Amniotic stem cell (primary cell): ENCODE measurements at places on chromosomes 12 and 14.

DNA sequence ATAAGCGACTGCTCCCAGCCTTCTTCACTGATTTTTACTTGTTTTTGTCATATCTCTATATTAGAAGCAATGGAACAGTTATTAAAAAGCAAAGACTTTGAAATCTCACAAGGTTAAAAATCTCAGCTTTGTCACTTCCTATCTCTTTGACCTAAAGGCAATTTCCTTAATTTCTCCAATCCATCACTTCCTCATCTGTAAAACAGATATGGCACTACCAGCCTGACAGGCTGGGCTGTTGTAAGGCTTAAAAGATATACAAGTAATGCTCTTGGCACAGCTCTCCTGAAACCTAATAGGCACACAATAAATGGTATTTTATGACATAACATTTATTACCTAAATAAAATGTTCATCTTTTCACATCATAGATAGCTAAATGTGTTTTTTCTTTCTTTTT is 25.6 kb downstream of the ATXN2 start:
- DNase-seq = no peak

DNA sequence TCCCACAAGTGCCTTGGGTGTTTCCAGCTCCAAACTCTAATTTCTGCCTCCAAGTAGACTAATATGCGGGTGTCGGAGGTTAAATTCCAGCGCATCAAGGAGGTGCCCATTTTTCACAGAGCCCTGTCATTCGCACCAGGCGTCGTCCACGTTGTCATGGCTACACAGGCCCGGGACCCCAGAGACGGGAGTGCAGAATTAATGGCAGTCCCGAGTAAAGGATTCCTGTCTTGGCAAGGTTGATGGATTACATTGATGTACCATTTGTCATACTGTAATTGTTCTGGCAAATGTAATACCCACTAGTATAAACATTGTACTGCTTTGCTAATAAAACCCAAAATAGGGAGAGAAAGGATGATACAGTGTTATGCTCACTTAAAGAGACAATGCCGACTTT is 222.9 kb upstream of the MYL2 start:
- no peak for DNase-seq

DNA sequence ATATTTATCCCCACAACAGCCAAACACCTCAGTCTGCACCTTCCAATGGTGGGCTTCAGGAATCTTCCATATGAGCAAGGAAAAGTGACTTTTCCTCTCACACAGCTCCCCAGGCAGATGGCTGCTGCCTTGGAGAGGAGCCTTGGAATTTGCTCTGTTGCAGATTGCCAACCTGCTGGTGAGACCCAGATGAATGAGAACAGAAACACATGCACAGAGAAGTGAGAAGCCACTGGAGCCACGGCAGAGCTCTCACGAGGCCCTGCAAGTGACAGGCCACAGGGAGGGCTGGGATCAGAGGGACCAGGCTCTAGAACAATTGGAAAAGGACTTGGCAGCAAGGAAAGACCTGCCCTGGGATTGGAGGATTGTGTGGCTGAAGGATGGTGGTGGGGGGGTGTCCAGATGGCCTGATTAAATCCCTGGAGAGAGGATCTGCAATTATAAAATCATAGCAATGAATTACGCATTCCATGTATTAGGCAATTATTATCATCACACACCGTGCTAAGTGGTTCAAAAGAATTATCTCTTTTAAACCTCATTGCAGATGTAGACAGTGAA is 84.9 kb upstream of the PWP1 start:
- no peak for DNase-seq

DNA sequence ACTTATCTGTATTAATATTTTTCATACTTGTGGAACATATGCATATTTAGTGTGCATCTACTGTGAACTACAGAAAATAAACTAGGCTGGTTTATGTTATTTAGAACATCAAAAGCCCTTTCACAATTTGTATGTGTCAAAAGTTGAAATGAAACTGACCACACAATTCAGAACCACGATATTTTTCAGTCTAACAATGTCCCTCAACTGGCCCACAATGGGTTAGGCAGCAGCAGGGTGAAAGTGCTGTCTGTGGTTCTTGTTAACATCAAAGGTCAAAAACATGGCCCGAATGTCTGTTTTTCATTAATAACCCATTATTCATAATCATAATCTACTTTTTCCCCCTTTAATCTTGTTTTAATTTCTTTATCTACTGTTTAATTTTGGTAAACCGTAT is 559.9 kb upstream of the ATP2B1 start:
- no peak for DNase-seq

GRCh38 chr14:99075061-99075460 is 196.9 kb downstream of the BCL11B start:
- no peak for DNase-seq

- DNase-seq = peak; percentile 42
Measured at GRCh38 chr12:65525491-65526141, 247.1 kb downstream of the MSRB3 start.

DNA sequence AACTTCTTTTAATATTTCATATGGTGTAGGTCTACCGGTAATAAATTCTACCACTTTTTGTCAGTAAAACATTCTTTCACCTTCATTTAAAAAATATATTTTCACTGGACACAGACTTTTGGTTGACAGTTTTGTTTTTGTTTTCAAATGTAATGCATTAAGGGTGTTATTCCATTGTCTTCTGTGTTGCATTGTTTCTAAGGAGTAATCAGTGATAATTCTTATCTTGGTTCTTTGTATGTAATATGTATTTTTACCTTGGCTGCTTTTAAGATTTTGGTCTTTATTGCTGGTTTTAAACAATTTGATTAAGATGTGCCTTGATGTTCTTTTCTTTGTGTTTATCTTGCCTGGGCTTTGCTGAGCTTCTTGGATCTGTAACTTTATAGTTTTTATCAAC is 4.1 kb downstream of the MAP1LC3B2 start:
- no peak for DNase-seq

GRCh38 chr12:50242751-50243191 is 40.5 kb downstream of the LIMA1 start:
- DNase-seq = no peak

- no peak for DNase-seq
Measured at GRCh38 chr14:42517806-42518500, 911.3 kb downstream of the LRFN5 start.

DNA sequence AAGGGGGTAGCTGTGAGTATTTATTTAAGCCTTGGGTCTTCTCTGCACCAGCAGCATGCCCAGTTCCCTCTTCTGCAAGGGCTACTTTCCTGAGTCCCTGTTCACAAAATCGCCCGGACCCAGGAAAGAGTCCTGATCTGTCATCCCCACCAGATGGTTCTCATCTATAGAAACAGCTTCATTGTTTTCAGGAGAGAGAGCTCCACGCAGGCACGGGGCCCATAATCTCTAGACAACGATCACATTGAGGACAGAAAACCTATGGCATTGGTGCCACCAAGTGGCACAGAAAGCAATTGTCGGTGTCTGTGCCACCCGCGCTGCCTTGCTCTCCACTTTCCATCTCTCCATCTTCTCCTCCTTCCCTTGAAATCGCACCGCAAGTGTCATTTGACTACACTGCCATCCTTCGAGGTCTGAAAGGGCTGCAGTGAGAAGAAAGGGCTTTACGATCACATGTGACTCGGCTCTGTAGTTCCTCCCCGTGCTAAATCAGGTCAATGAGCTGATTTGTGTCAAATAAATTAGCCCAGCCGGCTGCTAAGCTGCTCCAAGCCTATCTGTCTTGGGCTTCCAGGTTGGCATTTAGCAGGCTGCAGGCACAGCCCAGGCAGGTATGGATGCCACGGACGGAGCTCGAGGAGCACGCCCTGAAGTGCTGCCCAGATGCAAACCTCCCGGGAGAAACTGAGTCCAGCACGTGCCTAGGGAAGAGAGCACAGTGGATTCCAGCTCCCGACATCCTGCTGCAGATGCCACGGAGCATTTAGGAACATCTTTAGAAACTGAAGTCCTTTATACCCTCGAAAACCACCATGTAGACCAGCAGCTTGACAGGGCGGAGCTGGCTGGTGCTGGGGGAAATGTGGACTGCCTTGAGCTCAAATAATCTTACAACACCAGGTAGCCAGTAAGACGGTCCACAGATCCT is 28.8 kb downstream of the SPRING1 start:
- DNase-seq = peak; percentile 57

- no peak for DNase-seq
Measured at GRCh38 chr12:67920413-67920812, 68.8 kb upstream of the IFNG-AS1 start.

- DNase-seq = no peak
Measured at GRCh38 chr14:49206828-49207227, 379.4 kb downstream of the RPS29 start.

GRCh38 chr14:36268121-36268520 is 52.3 kb downstream of the MBIP start:
- no peak for DNase-seq

GRCh38 chr12:52126050-52126604 is 46.6 kb downstream of the SMIM41 start:
- DNase-seq = no peak

GRCh38 chr12:94889445-94890210 is 113.9 kb downstream of the NDUFA12 start:
- no peak for DNase-seq

- no peak for DNase-seq
Measured at GRCh38 chr14:104887623-104888488, 22.8 kb downstream of the CEP170B start.

GRCh38 chr12:107320033-107320928 is 226.9 kb upstream of the CRY1 start:
- peak; percentile 9 for DNase-seq

GRCh38 chr12:116977465-116978380 is 67.0 kb downstream of the FBXW8 start:
- no peak for DNase-seq

GRCh38 chr12:107571492-107571891 is 114.1 kb upstream of the PWP1 start:
- DNase-seq = no peak

DNA sequence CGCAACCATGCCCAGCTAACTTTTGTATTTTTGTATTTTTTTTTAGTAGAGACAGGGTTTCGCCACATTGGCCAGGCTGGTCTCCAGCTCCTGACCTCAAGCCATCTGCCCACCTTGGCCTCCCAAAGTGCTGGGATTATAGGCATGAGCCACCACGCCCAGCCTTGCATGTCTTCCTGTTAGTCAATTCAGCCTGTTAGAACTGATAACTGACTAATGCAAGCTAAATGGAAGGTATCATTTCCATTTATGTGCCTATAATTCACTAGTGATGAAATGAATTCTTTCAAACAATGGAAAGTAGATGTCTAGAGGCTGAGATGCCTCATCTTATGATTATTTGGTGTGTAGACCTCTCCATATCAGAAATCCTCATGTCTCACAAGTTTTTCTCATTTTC is 37.3 kb upstream of the DIP2B start:
- DNase-seq = no peak

GRCh38 chr12:27208414-27208750 is 35.7 kb upstream of the STK38L start:
- DNase-seq = no peak

GRCh38 chr14:106109337-106109736 is 583.0 kb downstream of the TMEM121 start:
- no peak for DNase-seq

GRCh38 chr14:30445852-30446251 is 113.1 kb upstream of the G2E3 start:
- no peak for DNase-seq

DNA sequence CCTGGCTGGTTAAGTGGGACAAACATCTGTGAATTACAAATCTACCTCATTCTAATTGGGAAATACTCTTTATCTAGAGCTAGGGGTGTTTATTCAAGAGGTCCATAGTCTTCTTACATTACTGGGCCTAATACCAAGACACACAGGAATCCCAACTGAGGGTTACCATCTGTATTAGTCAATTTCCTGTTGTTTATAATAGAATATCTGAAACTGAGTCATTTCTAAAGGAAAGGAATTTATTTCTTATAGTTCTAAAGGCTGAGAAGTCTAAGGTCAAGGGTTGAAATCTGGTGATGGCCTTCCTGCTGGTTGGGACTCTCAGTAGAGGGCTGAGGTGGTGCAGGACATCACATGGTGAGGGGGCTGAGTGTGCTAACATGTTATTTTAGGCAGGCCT is 36.0 kb downstream of the RTRAF start:
- DNase-seq = peak; percentile 17

- DNase-seq = no peak
Measured at GRCh38 chr12:102167821-102168604, 29.6 kb downstream of the PMCH start.

- DNase-seq = no peak
Measured at GRCh38 chr12:117090816-117091711, 8.2 kb downstream of the TESC start.

DNA sequence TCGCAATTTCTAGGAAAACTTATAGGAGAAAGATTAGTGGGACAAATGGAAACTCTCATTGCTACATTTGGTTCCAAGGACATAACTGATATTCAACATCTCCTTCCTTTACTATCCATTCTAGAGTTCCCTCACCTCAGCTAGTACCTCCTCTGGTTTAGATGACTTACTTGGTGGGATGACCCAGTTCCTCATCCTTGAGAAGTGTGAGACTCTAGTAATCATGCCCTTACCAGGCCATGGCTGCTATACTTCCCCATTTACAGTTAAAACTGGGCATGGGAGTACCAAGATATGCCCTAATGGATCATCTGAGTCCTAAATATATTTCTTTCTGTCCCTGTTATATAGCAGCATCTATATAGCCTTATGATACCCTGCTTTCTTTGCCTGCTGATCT is 58.1 kb downstream of the IFT81 start:
- DNase-seq = no peak

GRCh38 chr14:102203382-102203781 is 63.7 kb downstream of the WDR20 start:
- no peak for DNase-seq

GRCh38 chr12:10540776-10541205 is 35.1 kb downstream of the EIF2S3B start:
- DNase-seq = no peak

DNA sequence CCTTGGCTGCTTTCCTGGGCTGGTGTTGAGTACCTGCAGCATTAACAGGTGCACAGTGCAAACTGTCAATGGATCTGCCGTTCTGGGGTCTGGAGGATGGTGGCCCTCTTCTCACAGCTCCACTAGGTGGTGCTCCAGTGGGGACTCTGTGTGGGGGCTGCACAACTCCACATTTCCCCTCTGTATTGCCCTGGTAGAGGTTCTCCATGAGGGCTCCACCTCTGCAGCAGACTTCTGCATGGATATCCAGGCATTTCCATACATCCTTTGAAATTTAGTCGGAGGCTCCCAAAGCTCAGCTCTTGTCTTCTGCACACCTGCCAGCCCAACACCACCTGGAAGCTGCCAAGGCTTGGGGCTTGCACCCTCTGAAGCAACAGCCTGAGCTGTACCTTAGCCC is 198.6 kb downstream of the GXYLT1 start:
- no peak for DNase-seq

- DNase-seq = no peak
Measured at GRCh38 chr12:101829639-101830366, 956 bp downstream of the GNPTAB start.

- DNase-seq = no peak
Measured at GRCh38 chr12:42729535-42729900, 140.0 kb upstream of the PRICKLE1 start.
